ENCODE measurements at places on chromosomes 3 and 15.

GRCh38 chr3:197782230-197782629, 8.8 kb upstream of the LRCH3 start:
- DNase-seq, result no peak

DNA sequence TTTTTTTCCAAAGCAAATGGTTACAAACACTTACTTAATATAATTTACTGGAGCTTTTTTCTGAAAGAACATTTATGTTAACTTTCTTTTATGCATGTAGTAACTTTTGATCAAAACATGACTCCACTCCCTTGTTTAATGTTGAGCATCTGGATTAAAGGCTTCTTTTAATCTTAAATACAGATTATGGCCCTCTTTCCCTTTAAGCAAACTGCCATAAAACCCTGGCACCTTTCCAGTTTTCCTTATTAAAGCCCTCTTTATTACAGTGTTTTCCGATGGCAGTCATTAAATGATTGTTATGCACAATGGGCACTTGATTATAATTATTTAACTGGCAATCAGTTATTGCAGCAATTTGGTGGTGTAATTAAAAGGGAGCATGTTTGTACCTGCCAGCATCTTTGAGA, 167.0 kb downstream of the VGLL4 start:
- DNase-seq, result no peak

GRCh38 chr3:188380252-188380651, 226.3 kb downstream of the LPP start:
- no peak for DNase-seq

- DNase-seq, result no peak
Observed at GRCh38 chr3:138412821-138413551, 21.4 kb upstream of the ESYT3 start.

GRCh38 chr3:154926721-154927120, 153.4 kb upstream of the MME start:
- no peak for DNase-seq

DNA sequence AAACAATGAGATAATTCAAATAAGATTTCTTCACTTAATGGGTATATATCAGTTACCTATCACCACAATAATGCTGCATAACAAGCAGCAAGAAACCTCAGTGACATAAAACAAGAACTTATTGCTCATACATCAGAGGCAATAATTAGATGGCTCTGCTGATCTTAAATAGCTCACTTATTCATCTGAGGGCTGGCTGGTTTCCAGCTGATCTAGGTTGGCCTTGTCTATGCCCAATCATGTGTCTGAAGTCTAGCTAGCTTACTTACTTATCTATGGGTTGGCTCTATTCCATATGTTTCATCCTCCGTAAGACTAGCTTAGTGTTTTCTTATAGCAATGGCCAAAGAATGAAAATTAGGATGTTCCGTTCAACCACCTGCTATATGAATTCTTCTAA, 109.4 kb upstream of the AGTR1 start:
- DNase-seq, result no peak

- no peak for DNase-seq
Observed at GRCh38 chr15:39096608-39097205, 484.2 kb upstream of the THBS1 start.

DNA sequence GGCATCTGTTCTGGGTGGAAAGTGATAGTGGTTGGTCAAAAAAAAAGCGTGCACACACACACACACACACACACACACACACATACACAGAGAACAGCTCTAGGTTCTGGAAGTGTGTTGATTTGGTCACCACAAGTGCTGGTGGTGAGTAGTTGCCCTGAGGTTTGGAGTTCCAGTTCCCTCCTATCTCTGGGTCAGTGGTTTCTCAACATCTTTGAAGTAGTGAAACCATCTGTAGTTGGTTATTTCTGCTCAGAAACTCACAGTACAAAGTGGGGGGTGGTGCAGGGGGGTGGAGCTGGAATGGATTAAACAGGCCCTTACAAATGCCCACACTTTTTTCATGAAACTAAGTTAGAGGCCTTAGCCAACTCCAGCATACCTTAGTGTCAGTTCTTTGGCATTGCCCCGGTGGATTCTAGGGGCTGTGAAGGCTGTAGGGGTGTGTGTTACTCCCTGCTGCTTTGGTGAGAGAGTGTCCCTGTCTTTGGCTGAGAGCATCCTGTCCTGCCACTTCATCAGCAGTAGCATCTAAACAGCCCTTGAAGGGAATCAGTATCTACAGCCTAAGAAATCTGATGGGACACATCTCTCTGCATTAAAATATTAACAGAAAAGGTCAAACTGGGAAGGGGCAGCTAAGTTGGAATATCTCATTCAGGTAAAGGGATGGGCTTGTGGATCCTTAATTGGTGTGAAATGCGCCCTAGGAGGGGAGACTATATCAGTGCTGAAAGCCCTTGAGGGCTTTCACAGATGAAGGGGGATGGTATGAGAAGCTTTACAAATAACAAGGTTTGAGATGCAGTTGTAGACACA, 20.6 kb downstream of the SMAD3 start:
- no peak for DNase-seq

GRCh38 chr3:121629601-121630000, 31.1 kb downstream of the HCLS1 start:
- no peak for DNase-seq

DNA sequence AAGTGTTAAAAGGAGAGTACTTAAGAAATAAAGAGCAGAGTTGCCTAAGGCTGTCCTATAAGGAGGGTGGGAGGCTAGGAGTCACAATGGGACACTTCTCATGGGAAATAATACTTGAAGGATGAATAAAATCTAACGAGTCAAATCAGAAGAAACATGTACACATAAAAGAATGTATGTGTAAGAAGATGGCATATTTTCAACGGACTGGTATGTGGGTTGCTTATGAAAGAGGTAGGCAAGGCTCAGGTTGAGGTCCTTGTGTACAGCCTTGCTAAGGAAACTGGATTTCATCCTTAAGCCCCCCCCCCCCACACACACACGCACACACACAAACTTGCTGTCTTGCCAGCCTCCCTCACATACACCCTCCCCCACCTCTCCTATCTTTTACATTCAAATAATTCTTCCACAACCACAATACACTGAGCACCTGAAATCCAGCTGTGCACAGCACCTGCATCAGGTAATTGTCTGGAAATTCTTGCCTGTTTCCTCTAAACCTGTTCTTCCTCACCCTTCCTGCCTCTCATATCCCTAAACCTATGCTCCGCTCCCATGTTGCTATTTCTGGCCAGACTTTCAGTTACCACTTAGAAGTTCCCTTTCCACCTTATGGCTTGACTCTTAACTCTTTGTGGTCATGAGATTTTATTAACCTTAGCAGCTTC, 79.2 kb downstream of the FMN1 start:
- DNase-seq, result no peak

DNA sequence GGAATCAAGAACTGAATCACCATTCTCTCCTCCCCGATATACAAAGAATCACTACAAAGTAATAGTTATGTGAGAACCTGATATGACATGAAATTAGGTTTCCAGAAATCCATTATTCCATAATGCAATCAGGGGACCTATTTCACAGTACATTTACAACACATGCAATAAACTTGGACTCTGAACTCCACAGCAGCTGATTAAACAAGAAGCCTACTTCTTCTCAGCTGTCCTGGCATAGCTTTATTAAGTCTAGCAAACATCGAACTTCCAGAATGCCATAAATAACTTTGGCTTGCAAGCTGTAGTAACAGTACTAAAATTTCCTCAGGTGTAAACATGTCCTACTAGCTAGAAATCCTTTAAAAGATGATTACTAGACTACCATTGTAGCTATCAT, 17.8 kb downstream of the PDCD10 start:
- no peak for DNase-seq

DNA sequence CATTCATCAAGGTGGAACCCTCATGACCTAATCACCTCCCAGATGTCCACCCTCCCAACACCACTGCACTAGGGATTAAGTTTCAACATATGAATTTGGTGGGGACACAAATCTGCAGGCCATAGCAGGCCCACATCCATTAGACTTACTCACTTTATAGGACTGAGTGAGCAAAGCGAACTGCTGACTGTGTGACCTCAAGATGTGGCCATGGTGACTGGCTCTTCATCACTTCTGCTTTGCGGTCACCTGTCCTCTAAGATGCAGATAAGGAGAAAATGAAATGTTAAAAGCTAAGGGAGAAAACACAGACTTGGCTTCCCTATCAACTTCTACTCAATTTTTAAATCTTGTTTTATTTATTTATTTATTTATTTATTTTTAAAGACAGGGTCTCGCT, 14.5 kb upstream of the DCP1A start:
- DNase-seq, result no peak

GRCh38 chr3:57743496-57743895, 12.6 kb upstream of the SLMAP start:
- DNase-seq, result no peak

DNA sequence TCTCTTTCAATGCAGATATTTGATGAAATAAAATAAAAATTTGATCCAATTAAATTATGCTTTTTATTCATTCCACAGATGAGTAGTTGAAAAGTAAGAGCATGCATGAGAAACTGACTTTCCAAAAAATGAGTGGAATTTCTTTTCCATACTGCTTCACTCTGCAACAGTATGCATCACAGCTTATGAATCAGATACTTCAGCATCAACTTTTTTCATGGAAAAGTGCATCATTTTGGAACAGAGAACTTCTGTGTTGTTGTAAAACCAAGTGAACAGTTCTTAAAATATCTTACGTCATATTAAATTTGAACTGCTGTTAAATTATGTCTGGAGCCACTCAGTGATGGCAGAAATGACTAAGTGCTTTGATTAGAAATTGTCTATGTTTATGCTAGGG, 16.7 kb upstream of the SLC7A14 start:
- no peak for DNase-seq

- DNase-seq, result no peak
Observed at GRCh38 chr3:172217877-172218276, 178.5 kb downstream of the FNDC3B start.

- DNase-seq, result no peak
Observed at GRCh38 chr15:45391746-45392583, 13.6 kb upstream of the GATM start.

DNA sequence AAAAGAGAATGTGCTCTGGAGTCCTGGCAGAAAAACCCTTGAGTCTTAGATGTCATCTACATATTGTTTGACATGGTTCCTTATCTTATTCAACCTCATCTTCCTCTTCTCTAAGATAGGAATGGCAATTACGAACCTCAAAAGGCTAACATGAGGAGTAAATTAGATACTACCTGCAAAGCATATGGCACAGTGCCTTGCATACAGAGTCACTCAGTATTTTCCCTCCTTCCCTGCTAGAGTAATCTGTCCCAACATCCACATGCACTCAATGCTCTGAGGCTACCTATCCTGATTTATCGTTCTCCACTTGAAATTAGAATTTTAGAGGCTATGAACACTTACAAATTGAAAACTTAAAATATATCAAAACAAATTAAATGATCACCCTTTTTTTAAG, 386.7 kb downstream of the RSL24D1 start:
- no peak for DNase-seq

GRCh38 chr15:36004891-36005490, 459.0 kb upstream of the DPH6 start:
- no peak for DNase-seq

GRCh38 chr3:181626036-181626435, 85.7 kb upstream of the SOX2 start:
- DNase-seq, result no peak

GRCh38 chr3:185847506-185847905, 22.7 kb upstream of the IGF2BP2 start:
- no peak for DNase-seq

GRCh38 chr3:148101061-148101460, 596.6 kb upstream of the AGTR1 start:
- DNase-seq, result no peak

DNA sequence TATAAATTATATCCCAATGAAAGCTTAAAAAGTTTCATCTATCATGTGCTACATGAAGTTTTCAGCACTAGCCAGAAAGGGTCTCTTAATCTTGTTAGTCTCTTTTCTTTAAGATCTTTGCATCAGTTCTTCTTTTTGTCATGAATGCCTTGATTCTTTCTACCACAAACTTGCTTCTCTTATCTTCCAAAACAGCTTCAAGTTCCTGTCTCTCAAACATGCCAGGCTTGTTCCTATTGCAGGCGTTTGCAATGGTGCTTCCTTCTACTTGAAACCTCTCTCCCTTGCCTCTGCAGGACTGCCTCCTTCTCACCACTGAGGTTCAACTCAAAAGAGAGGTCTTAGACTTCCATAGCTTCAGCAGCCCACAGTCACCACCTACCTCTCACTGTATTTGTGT, 104.3 kb upstream of the FRMD4B start:
- no peak for DNase-seq

DNA sequence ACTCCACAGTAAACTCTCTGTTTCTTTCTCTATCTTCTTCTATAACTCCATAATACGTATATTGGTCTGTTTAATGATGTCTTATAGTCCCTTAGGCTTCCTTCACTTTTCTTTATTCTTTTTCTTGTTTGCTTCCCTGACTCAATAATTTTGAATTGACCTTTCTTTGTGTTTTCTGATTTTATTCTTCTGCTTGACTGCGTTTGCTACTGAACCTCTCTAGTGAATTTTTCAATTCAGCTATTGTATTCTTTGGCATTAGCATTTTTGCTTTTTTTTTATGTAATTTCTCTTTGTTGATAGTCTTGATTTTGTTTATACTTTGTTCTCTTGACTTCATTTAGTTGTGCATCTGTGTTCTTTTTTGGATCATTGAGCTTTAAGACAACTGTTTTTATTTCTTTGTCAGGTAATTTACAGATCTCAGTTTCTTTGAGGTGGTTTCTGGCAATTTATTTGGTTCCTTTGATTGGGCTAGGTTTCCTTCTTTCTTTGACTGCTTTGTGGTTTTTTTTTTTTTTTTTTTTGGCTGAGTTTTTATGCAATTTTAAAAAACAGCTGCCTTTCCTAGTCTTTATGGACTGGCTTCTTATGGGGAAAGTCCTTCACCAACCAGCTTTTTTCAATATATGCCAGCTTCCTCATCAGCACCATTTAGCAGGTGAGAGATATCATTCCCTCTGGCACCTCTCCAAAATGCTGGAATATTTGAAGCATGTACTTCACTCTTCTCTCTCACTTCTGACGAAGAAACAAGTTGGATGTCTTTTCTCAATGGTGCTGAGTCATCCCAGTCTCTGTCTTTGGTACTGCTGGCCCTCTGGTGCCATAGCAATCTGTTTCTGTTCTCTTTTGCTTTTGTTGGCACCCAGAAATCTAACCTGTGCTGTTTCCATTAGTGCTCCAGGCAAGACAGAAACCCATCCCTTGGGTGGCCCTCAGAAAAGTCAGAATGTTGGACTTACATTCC, 17.6 kb downstream of the RSRC1 start:
- no peak for DNase-seq

DNA sequence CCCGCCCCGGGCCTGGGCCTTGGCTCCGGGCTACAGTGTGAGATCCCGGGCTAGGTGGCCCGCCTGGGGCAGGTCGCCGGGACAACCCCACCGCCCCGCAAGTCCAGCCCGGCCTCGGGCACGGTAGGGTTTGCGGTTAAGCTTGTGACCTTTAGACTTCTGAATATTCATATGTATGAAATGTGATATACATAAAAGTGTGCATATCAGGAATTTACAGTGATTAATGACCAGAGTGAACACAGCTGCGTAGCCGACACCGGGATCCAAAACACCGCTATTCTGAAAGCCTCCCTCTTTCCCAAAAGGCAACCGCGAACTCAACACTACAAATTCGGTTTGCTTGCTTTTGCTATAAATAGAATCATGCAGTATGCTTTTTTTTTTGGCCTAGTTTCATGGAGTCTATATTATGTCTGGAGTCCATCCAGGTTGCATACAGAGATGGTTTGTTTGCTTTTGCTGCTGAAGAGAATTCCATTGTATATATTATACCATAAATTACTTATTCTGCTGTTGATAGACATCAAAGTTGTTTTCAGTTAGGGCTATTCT, 636 bp upstream of the SNRPA1 start:
- DNase-seq, result no peak

GRCh38 chr3:87333393-87333892, 57.1 kb upstream of the POU1F1 start:
- no peak for DNase-seq

GRCh38 chr3:180142041-180142440, 105.3 kb upstream of the PEX5L start:
- no peak for DNase-seq

Data from left ventricle myocardium inferior (tissue), 1 donor.